Thymus (tissue), 14 donors: ENCODE measurements at places on chromosomes 11 and 22. TPM values are rescaled to one million over a fixed set of nuclear protein-coding genes. Genes with fewer than 3 reads are reported as not detected.

CARD18 gene
- 0.28 TPM for total RNA-seq

C11orf42 gene
- not detected for total RNA-seq

INSC gene
- 0.19 TPM for total RNA-seq

P2RX6 gene
- total RNA-seq, result 0.66 TPM

C11orf71 gene
- 11.5 TPM for total RNA-seq

KCNQ1OT1 gene
- total RNA-seq, result 0.42 TPM

C1QTNF5 gene
- 4.2 TPM for total RNA-seq

GLYATL2 gene
- total RNA-seq, result 0.19 TPM

BAD gene
- 65.8 TPM for total RNA-seq

SSTR3 gene
- total RNA-seq, result 25.6 TPM

OR5B12 gene
- total RNA-seq, result not detected

MICALL1 gene
- 5.5 TPM for total RNA-seq

DEFB131B gene
- not detected for total RNA-seq

SCYL1 gene
- 41.0 TPM for total RNA-seq

NFAM1 gene
- 1.7 TPM for total RNA-seq

INPP5J gene
- total RNA-seq, result 0.47 TPM

OR6A2 gene
- 0.05 TPM for total RNA-seq

CXCR5 gene
- 0.57 TPM for total RNA-seq

SLC22A25 gene
- not detected for total RNA-seq

KDM4D gene
- total RNA-seq, result 0.85 TPM

TMEM45B gene
- total RNA-seq, result 0.38 TPM

CCDC116 gene
- total RNA-seq, result 0.09 TPM

SEPTIN5 gene
- 10.1 TPM for total RNA-seq

PES1 gene
- total RNA-seq, result 53.3 TPM

MPPED1 gene
- total RNA-seq, result 0.19 TPM

DDTL gene
- 1.3 TPM for total RNA-seq

PTPRCAP gene
- total RNA-seq, result 198 TPM

TMPRSS5 gene
- 0.28 TPM for total RNA-seq

RIC3 gene
- total RNA-seq, result 3.3 TPM

CYTH4 gene
- total RNA-seq, result 24.7 TPM

OR4D9 gene
- not detected for total RNA-seq

RAC2 gene
- total RNA-seq, result 149 TPM

CYP2D6 gene
- 0.42 TPM for total RNA-seq

POU2AF2 gene
- 1.0 TPM for total RNA-seq

RCOR2 gene
- 2.4 TPM for total RNA-seq

DGCR6 gene
- total RNA-seq, result 1.2 TPM

RIMBP3B gene
- 0.85 TPM for total RNA-seq

CNTF gene
- total RNA-seq, result 0.66 TPM

IL10RA gene
- total RNA-seq, result 22.7 TPM

IGLL5 gene
- 2.3 TPM for total RNA-seq

SYT12 gene
- 0.09 TPM for total RNA-seq

CBLIF gene
- total RNA-seq, result not detected

HEPN1 gene
- not detected for total RNA-seq
